ENCODE measurements at places on chromosomes 5 and 9.

DNA sequence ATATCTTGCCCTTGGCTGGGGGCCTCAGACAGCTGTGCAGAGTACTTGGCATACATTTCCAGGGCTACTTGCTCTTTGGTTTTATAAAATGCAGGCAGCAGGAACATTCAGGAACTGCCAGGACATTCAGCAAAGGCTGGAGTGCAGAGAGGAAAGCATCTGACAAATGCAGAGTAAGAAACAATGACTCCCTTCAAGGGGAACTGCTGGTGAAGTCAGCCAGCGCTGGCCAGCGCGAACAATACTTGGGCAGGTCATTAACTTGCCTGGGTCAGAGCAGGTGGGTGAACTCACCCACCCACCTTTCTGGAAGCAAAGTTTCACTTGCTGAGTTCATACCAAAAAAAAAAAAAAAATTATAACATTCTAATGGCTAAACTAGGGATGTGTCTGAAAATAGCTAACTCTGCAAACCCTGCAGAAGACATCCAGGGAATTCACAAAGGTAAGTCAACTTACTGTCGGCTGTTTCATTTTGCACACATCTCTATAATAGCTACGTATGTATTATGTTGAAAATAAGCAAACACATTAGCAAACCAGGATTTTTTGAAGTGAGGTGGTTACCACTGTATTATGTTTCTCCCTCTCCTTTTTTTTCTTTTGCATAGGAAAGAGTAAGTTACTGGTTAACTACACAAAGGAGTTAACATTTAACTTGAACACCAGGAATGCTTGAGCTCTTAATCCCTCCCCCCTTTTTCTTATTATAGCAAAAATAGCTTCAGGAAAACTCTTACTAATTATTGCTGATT lies 152.2 kb downstream of the GLIS3 start:
- DNase-seq: no peak

DNA sequence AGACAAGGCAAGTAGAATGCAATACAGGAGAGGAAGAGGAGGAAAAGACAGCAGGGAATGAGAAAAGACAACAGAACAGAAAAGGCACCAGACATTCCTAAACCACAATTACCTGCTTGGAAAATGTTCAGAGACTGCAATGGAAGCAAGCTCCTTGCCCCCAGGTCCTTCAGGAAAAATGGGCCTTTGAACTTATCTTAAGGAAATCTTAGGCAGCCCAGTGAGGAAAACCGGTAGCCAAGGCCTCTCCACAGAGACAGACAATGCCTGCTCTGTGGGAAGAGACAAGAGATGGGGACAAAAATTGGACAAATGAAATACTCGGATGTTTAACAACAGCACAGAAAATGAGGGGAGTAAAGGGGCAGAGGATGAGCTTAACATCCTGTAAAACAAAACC lies 31.2 kb downstream of the HTR4 start:
- DNase-seq: no peak

DNA sequence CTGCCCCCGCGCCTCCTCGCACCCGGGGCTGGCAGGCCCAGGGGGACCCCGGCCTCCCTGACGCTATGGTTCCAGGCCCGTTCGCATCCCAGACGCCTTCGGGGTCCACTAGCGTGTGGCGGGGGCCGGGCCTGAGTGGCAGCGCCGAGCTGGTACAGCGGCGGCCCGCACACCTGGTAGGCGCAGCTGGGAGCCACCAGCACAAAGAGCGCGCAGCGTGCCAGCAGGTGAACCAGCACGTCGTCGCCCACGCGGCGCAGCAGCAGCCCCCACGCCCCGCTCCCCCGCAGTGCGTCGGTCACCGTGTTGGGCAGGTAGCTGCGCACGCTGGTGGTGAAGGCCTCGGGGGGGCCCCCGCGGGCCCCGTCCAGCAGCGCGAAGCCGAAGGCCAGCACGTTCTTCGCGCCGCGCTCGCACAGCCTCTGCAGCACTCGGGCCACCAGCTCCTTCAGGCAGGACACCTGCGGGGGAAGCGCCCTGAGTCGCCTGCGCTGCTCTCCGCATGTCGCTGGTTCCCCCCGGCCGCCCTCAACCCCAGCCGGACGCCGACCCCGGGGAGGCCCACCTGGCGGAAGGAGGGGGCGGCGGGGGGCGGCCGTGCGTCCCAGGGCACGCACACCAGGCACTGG lies 548 bp downstream of the TERT start:
- DNase-seq: no peak

DNA sequence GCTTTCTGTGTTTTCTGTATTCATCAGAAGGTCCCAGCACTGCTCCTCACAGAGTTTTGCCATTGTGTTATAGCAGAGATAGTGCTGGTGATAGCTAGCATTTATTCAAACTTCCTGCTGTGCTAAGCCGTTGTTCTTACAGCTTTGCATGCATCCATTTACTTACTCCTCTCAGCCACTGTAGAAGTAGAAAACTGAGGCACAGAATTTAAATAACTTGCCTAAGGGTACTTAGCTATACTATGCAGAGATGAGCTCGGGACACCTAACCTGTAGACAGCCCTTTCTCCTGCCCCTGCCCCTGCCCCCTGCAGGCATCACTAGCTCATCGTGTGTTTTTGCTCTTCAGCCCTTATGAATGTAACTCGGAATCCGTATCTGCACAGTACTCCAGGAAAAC lies 227.6 kb downstream of the SAXO1 start:
- no peak for DNase-seq

GRCh38 chr9:88521308-88521707 lies 13.7 kb upstream of the NXNL2 start:
- no peak for DNase-seq

DNA sequence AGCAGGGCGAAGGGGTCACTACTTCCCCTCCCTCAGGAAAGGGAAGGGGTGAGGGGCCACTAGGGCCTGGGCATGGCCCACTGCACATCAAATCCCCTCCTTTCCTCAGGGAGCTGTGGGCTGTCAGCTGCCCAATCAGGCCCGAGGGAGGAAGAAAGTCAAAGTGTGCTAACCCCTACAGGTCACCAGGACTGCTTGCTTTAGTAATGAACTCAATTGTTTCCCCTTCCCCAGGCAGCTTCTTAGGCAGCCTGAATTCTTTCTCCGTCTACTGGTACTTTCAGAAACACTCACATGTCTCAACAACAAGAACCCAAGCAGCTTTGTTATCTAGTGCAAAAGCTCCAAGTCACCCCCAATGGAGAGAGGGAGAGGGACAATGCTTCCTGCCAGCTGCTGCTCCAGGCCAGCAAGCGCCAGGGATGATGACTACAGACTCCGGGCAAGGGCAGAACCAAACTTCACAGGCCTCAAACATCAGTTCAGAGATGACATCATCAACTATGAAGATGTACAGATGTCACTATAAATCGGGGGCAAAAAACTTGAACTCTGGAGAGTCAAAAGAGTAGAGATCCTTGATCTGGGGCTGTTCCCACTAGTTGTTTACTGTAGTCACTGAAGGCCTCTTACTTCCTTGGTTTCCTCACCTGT lies 100.7 kb downstream of the SLIT3 start:
- no peak for DNase-seq

DNA sequence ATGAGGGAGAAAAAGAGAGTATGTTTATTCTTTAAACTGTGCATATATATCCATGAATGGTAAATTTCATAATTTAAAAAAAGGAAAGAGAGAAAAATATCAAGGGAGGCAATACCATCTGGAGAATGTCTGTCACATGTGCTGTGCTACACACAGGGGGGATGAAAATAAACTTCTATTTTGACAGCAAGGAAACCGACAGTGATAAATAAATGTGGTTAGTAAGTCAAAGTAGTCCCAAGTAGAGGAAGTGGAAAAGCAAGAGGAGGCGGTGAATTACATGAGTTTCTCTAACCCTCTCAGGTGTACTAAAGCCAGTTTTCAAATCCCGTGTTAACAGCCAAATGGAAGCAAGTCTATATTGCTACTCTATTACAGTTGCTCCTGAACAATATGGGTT lies 83.3 kb downstream of the ICE1 start:
- DNase-seq: no peak

Measured in GOT3 (cell line).